ENCODE measurements at places on chromosomes 7 and 10.

- no peak for DNase-seq
These were observed 93.1 kb upstream of the ZPBP start for GRCh38 chr7:50185951-50186682.

- DNase-seq: no peak
These were observed 6.9 kb downstream of the NT5C2 start for GRCh38 chr10:103186128-103186527.

DNA sequence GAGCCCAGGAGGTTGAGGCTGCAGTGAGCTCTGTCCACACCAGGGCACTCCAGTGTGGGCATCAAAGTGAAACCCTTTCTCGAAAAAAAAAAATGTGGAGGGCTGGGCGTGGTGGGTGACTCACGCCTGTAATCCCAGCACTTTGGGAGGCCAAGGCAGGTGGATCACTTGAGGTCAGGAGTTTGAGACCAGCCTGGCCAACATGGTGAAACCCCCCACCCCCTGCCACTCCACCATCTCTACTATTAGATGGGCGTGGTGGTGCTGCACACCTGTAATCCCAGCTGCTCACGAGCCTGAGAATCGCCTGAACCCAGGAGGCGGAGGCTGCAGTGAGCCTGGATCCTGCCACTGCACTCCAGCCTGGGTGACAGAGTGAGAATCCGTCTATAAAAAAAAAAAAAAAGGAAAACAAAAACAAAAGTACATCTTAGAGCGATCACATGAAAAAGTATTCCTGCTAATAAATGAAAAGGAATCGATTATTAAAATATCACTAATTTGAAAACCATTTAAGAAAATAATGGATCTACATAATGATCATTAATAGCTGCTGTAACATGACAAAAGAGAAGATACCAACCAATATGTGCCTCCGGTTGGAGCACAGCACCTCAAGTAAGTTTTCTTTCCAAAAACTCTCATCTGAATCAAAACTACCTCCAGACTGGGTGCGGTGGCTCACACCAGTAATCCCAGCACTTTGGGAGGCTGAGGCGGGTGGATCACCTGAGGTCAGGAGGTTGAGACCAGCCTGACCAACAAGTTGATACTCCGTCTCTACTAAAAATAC is 4.9 kb downstream of the HNRNPF start:
- DNase-seq: no peak

DNA sequence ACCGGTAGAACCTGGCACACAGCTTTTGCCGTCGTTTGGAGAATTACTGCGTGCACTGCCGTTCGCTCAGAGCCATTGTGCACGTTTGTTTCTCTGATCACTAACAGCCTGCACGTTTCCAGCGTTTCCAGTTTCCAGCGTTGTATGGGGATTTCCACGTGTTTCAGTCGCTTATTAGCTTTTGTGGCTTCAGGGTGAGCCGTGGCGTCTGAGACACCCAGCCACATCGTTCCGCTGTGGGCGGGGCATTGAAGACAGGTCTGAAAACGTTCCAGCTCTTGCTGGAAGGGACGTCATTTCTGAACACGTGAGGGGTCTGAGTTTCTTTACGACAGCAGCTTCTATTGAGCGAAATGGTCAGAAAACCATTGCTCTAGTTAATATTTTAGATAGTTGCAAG is 164.8 kb downstream of the DNAJB6 start:
- no peak for DNase-seq

DNA sequence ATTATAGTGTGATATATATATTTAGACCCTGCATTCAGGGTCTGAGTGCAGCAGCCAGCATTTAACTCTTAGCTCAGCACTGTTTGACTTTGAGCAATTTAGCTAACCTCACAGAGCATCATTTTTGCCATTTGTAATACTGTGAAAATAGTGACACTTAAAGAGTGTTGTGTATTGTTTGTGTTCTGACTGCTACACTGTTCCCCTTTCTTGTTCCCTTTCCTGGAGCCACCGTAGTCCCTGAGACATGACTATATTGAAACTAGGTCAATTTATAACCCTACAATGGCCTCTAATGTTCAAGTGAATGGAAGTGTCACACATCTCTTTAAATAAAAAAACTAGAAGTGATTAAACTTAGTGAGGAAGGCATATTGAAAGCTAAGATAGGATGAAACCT is 20.3 kb upstream of the CD36 start:
- DNase-seq: no peak

DNA sequence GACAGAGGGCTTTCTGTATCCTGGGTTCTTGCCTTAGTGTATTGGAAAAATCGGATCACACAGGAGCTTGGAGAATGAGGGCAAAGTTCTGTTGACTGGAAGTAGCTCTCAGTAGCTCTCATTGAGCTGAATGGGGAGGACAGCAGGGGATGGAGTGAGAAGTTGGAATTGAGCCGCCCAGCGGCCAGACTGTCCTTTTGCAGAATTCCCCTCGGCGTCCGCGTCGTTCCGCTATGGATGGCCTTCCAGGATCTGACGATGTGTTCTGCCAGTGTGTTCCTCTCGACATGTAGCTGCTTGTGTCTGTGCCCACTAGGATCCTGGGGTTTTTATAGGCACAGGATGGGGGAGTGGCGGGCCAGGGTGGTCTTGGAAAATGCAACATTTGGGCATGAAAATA is 351.8 kb upstream of the SEMA3A start:
- no peak for DNase-seq

GRCh38 chr10:105149371-105149891 is 508.3 kb downstream of the SORCS3 start:
- DNase-seq: no peak

DNA sequence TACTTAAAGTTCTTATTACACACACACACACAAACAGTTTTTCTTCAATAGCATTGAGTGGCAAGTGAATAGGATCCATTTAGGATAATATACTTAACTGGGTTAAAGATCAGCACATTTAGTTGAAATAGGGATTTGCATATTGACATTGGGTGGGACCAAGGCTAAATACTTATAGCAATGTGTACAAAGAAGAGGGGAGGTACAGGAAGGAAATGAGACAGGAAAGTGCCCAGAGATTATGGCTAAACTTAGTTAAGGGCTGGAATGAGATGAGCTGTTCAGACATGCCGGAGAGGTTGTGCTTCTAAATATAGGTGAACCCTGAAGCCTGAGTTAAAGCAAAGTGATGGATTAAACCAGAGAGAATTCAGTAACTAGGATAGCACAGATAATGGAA is 95.1 kb downstream of the LSMEM1 start:
- no peak for DNase-seq

DNA sequence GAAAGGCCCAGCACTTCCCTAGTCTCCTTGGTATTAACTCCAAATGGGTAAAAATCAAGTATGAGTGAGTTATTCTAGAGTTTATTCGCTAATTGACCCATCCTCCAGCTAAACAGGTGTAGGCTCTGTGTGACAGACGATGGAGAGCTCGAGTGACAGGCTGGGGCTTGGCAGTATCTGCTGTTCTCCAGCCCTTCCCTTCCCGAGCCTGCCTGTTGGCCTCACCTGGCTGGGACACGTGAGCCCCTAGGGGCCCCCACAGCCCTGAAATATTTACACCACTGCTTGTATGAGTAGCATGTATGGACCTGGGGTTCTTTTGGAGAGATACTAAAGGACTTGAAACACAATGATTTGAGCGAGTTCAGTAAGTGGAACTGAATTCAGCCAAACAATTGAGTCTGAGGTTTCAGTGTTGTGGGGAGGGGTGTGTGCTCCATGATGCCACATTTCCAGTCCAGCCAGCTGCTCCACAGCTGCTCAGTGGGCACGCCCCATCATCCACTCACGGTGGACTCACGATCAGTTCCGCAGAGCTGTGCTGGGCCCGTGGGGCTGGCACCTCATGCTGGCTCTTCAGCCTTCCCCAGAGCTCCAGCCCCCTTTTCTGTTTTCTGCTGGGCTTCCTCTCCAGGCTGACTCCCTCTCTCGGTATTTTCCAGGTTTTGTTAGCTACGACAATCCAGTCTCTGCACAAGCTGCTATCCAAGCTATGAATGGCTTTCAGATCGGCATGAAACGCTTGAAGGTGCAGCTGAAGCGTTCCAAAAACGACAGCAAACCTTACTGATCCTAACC is 283.0 kb downstream of the USP6NL start:
- no peak for DNase-seq

- no peak for DNase-seq
These were observed 140.4 kb upstream of the AUTS2 start for GRCh38 chr7:69457595-69458504.

DNA sequence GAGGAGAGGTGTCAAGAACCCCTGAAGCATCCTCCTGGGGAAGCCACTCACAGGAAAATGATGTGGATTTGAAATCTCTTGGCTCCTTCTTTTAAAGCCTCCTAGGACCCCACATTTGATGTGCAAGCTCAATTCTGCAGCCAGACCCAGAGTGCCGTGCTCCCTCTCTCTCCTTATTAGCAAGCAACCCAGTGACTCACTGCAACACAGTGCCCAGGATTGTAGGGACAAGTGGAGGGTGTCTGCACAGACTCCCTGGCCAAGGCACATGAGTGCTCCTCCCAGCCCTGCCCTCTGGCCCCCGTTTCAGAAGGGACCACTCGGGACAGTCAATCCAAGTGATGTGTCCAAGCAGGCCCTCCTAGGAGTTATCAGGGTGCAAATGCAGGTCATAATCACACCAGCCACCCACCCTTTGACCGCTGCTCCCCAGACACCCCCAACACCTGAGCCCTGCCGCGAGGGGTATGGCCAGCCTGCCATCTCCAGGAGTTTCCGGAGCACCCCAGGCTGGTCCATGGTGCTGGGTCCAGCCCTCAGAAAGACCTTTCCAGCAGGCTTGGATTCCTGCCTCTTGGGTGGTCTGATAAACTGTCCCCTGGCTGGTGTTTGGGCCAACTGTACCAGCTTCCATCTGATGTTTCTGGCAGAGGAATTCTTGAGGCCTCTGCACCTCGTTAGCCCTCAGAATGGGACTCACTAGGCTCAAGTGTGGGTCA is 54.5 kb upstream of the CXCL12 start:
- DNase-seq: no peak

- no peak for DNase-seq
These were observed 115.8 kb upstream of the ANLN start for GRCh38 chr7:36273836-36274235.

- DNase-seq: no peak
These were observed 744 bp downstream of the TRIP6 start for GRCh38 chr7:100867776-100868485.

DNA sequence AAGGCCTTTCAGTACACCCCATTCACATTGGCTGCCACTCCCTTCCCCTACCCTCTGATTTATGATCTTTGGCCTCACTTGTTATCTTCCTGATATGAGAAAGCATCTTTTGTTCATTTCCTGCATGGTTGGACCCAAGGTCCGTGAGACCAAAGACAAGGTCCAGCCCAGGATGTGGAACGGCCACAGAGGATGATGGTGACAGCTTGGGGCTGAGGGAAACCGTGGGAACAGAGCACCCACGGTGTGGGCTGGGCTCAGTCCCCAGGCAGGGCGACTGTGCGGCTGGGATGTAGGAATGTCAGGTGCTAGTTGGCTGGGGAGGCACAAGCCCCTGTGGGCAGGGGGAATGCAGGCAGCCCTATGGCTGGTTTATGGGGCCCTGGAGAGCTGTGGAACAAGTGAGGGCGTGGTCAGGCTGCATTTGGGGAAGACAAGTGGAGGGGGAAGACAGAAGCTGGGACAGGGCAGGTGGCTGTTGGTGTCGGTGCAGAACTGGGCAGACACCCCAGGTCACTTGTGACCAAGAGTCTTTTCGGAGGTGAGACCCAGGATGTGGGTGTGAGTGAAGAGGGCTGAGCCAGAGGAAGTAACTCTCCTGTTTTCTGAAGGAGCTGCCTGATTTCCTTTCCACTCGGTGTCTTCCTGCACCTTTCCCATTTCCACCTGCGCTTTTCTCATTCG is 51.7 kb upstream of the IGFBP3 start:
- DNase-seq: no peak

- DNase-seq: no peak
These were observed 81.6 kb upstream of the ICA1 start for GRCh38 chr7:8343556-8343955.

DNA sequence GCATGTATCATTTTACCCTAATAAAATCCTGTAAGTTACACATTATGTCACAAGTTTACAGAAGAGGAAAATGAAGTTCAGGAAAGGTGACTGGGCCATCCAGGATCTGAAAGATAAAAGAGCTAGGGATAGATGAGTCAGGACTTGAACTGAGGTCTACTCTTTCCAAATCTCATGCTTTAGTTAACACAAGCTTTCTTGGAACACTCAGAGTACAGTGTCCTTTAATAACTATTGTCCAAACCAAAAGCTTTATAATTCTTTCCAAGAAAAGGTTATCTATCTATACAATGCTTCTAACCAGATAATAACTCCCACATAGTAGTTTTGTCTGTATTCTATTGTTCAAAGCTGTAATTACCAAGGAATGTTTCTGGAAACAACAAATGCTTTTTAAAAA is 164.6 kb downstream of the LRRN3 start:
- no peak for DNase-seq

Data from activated gamma-delta T cell treated with anti-CD3 and anti-CD28 coated beads, Interleukin-2, amount 50 U/mL, for 16 hours (primary cell).